ENCODE measurements at places on chromosomes 16 and 17.

GRCh38 chr17:34391241-34391640 is 28.2 kb upstream of the CCL1 start:
- no peak for DNase-seq

- DNase-seq: no peak
Observed at GRCh38 chr16:10297341-10298006, 88.4 kb upstream of the ATF7IP2 start.

DNA sequence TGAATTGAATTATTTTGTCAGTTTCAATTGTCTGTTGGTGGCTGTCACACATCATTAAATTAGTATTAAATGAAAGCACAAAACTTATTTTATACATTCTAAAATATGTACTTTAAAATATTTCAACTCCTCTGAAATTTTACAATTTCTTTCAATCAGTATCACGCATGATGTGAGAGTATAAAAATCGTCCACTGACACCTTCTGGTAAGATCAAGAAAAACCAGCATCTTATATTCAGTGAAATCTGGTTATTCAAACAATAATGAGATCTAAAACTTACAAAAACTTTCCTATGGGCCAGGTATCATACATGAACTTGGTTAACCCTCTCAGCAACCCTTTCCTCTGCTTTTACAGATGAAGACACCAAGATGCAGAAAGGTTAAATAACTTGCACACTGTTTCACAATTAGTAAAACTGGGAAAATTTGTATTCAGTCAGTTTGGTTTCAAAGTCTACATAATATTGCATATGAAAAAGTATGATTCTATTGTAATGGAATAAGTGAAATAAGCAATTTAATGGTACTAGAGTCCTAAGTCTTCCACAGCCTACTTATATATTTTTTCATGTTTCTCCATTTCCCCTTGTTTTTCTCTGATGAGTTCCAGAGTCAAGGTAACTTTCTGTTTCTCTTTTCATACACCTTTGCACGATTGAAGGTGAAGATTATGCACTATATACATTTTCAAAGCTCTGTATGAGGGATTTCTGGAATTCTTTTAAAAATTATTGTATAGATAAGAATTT is 58.7 kb downstream of the EFCAB5 start:
- DNase-seq: no peak

DNA sequence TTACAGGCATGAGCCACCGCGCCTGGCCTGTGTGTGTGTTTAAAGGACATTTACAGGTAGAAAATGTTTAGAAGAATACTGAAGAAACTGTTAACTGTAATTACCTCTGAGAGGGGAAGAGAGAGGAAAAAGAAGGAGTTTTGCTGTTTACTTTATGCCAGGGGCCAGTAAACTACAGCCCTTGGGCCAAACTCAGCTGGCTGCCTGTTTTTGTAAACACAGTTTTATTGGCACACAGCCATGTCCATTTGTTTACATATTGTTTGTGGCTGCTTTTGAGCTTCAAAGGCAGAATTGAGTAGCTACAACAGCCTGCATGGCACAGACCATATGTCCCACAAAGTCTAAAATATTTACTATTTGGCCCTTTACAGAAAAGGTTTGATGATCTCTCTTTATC is 76.4 kb downstream of the GPR139 start:
- no peak for DNase-seq

Measured in AG09309 (cell line).